HL-60 (cell line): ENCODE measurements at places on chromosomes 11 and 22.

DNA sequence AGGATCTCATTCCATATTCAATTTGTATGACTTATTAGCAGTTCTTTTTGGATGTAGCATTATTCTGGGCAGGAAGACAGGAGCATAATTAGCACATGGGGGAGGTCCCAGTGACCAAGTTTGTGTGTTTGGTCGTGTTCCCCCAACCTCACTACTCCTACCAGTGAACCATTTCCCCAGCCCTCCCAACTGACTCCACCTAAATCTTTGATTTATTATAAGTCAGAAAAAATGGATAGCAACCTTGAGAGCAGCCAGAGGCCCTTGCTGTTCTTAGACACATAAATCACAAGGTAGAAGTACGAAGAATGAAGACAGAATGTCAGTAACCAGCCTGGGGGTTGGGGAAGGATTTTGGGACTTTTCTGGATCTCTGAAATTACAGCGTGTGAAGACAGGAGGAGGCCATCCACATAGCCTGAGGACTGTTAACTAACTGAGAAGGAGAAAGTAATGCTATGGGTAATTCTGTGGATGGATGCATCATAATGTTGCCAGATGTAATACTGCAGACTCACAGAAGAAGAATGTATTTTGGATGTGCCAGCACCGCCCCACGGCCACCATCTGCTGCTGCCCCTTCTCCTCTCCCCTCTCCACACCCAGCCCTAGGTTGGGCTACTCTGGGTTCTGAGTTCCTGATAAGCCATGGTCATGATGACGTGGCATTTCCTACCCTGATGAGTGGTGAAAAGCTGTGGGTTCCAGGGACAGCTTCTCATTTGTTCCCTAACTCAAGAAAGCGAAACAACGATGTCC, 124.3 kb upstream of the TTC12 start:
- no peak for DNase-seq

- DNase-seq = no peak
Measured at GRCh38 chr11:92976681-92977080, 7.2 kb downstream of the MTNR1B start.

GRCh38 chr11:8375460-8375859, 111.8 kb upstream of the LMO1 start:
- no peak for DNase-seq

DNA sequence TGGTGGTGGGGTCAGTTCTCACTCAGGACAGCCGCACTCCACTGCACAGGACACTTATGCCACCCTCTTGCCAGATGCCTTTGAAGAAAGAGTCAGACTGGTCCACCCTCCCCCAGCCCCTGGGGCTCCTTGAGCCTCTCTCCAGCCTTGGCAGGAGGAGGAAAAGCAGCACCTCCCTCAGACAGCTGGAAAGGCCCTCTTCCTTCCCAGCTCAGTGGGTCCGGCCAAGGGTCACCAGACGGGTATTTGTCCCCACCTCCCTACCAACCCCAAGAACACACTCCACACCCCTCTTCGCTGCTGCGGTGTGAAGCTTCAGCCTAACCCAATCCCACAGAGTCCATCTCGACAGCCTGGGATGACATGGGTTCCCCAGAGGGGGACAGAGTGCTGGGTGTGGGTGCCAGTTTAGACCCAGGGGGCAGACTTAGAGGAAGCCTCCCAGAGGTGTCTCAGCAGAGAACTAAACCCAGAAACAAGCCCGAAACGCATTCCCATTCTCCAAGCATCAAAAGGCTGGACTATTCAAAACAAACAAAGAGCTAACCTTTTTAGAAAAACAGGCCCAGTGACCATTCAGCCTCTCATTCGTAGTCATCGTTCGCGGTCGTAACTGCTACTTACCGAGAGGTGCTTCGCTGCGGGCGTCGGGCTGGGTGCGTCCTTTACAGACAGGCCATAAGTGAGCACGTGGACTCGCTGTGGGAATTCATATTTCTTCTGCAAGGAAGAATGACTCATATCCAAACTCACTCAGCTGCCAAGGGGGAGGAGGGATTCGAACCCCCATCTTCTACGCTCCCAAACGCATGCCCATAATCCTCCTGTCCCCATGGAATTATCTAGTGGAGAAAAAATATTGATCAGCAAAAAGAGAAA, 57.5 kb upstream of the ANO1 start:
- no peak for DNase-seq

- DNase-seq = no peak
Measured at GRCh38 chr11:69400771-69401590, 80.5 kb upstream of the LINC01488 start.

DNA sequence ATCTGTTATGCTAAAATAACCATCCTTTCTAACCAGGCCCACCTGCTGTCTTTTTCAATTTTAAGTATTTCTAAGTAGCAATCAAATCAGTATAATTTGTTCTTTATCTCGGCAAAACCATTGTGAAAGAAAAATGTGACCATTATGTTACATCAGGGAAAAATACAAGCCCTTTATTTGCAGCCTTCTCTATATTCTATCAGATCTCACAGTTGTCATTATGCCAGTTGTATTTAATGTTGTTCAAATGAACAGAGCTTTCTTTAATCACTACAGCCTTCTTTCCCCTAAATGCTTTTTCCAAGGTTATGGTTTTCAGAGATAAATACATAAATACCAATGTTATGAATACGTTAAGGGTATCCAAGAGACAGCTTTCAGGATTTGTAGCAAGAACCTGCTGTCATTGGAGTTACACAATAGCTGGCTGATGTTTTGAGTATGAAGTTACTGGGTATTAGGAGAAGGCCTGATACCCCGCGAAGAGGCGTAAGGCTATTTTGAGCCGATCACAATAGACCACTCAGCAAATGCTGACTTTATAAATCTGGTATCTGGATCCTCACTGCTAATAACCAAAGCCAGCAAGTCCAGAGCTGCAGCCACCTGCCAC, 406.3 kb downstream of the CADM1 start:
- no peak for DNase-seq

DNA sequence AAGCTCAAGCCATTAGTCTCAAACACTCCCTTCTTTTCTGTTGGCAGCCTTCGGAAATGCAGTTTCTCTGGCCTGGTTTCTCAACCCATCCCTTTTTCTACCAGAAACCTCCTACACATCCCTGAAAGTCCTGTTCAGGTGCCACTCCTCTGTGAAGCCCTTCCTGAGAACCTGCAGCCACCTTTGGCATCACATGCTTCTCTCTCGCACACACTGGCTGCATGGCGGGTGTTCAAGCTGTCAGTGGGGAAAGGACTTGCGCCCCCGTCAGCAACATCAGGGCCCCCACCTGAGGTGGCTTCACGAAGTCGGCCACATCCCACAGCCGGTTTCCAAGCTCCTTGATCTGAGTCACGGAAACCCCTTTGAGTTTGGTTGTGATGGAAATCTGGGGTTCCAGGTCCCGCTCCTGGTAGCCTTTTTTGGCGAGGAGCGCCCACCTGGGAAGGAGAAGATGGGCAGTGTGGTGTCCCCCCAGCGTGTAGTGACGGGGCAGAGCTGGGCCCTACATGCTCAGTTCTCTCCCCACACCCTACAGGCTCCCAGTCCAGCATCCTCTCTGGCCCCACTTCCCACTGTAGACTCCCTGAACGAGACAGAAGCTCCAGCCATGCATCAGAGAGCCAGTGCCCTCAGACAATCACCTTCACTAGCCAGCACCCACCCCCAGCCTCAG, 1.7 kb upstream of the LRRC74B start:
- no peak for DNase-seq

DNA sequence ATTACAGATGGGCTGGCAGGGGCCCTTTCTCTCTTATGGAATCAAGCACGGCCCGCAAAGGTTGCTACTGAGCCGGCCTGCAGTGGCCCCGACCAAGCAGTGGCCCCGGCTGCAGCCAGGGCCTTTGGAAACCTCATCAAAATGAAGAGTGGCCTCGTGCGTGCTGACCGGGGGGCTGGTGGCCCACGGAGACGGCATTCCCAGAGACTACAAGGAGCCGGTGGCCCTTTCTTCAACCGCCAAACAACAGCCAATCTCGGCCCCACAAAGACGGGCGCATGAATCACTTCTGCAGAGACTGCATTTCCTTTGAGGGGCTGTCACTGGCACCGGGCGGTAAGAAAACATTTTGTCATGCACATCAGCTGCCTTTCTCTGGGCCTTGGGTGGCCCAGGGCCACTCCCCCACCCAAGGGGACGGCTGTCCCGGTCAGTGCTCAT, 43.1 kb upstream of the FGF3 start:
- no peak for DNase-seq

DNA sequence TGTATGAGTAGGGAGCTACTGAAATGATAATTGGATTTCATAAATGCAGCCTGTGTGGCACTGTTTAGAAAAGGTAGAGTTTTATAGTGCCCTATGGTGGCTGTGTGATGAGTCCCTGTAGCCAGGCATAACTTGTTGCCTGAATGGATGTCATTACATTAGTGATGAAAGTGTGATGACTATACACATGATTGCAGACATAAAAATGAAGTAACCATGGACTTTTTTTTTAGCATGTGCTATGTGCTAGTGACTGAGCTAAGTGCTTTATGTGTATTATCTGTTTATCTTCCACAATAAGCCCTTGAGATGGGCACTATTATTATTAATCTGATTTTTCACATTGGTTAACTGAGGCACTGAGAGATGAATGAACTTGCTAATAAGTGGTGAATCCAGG, 13.5 kb upstream of the GRAMD1B start:
- no peak for DNase-seq

- no peak for DNase-seq
Measured at GRCh38 chr11:111444040-111444439, 65.0 kb upstream of the POU2AF1 start.

DNA sequence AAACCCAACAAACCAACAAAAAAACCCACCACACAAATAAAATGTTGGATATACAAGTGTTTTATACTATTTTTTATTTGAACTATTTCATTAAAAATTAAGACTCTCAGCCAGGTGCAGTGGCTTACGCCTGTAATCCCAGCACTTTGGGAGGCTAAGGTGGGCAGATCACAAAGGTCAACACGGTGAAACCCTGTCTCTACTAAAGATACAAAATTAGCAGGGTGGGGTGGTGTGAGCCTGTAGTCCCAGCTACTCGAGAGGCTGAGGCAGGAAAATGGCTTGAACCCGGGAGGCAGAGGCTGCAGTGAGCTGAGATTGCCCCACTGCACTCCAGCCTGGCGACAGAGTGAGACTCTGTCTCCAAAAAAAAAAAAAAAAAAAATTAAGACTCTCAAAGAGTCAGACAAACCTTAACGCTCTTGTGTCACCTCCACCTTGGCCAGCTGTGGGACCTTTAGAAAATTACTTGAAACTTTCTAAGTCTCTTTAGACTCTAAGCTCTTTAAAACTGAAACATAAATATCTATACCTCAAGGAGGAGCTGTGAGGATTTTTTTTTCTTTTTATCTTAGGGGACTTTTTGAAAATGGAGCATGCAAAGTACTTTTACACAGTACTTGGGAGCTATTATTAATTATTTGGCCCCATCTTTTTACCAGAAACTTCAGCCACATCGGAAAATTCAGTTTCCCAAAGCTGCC, 68.4 kb upstream of the CLNS1A start:
- DNase-seq = no peak

GRCh38 chr11:45272701-45273100, 13.4 kb downstream of the SYT13 start:
- DNase-seq = no peak

DNA sequence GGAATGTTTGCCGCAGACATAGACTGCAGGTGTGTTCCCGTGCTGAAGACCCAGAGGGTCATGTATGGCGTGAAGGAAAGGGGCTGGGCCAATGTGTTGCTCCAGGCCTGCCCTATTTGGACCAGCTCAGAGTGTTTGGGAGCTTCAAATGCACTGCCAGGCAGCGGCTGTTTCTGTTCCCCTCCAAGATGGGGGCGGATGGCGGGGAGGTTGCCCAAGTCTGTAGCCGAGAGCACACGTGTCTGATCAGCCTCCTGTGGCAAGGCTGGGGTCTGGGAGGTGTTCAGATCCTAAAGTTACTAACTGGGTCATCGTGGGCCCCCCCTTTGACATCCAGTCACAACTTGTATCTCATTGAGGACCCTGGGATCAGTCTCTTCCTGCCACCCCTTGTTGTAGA, 45.5 kb downstream of the CACNA1I start:
- no peak for DNase-seq

DNA sequence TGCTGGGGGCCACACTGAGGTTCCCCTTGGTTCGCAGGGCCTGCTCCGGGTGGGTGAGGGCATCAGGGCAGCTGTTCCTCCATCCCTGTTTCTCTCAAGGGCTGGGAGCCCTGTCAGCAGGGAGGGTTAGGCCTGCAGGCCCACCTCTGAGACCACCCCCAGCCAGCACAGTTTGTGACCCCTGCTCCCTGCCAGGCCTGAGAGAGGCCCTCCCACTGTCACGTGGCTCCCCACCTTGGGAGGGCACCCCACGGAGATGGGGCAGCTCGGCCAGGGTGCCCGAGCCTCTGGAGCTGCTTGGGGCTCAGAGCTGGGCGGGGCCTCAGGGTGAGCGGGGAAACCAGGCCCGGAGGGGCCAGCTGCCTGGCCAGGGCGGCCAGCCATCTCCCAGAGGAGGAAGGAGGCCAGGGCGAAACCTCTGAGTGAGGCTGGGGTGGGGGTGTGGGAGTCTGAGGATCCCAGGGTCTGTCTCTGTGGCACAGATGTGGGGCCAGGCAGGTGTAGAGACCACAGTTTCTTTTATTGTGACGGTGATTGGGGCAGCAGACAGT, 2.5 kb upstream of the INS start:
- DNase-seq = no peak

DNA sequence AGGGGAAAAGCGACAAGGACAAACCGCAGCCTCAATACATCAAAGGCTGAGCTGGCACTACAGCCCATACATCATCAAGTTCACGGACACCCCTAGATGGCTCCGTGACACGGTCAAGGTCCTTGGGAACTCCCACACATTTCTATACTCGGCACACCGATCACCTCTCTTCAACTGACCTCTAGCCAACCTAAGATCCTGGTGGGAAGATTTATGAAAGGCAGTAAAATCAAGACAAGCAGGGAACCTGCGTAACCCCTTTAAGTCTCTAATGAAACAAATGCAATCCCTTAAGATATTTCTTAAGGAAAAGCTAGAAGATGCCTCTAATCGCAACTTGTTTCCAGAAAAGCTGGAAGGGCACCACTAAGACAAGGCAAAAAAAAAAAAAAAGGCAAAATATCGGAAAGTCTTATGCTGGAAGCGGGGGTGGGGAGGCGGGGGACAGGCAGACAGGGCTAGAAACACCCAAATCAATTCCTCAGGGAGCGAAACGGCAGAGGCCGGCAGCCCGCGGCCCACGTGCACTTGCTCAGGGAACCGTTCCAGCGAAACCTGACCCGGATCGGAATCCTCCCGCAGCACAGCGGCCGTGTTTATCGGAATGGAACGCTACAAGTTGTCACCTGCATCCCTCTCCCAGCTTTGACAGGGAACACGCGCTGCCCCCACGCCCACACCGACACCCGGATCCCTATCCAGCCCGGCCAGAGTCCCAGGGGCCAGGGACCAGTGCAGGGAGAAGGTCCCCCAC, 1.4 kb downstream of the ARHGAP20 start:
- DNase-seq = no peak

DNA sequence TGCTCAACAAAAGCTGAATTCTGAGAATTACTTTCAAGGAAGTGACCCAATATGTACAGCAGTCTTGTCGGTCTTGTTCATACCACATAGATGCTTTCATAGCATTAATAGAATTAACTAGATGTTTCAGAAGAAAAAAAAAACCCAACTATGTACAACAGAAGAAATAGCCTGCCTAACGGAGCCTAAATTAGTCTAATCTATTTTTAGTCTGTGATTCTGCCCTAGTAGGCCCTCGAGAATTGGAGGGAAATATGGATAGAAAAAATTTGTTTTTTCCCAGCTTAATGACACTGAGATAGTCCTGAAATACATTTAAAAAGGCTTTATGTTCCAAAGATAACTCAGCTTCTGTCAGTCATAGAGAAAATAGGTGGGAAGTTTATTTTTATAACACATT, 17.1 kb upstream of the TRPC6 start:
- DNase-seq = no peak
